Kidney capillary endothelial cell (primary cell): ENCODE measurements at places on chromosomes 6 and 20.

DNA sequence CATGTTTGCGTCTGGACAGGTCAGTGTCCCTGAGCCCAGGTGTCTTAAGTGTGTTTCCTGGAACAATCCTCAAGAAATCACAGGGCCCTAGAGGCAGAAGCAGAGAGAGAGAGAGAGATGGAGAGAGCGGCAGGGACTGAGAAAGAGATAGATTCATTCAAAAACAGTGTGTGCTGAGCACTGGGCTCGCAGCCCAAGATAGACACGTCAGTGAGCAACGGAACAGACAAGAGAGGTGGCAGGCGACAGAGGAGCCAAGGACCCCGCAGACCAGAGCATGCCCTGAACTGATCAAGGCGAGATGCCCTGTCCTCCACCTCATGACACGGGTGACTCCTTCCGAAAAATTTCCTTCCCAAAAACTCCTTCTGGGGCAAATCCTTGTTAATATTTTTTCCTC, 362.0 kb upstream of the SULF2 start:
- no peak for DNase-seq

GRCh38 chr20:10240655-10241054, 22.0 kb downstream of the SNAP25 start:
- no peak for DNase-seq

DNA sequence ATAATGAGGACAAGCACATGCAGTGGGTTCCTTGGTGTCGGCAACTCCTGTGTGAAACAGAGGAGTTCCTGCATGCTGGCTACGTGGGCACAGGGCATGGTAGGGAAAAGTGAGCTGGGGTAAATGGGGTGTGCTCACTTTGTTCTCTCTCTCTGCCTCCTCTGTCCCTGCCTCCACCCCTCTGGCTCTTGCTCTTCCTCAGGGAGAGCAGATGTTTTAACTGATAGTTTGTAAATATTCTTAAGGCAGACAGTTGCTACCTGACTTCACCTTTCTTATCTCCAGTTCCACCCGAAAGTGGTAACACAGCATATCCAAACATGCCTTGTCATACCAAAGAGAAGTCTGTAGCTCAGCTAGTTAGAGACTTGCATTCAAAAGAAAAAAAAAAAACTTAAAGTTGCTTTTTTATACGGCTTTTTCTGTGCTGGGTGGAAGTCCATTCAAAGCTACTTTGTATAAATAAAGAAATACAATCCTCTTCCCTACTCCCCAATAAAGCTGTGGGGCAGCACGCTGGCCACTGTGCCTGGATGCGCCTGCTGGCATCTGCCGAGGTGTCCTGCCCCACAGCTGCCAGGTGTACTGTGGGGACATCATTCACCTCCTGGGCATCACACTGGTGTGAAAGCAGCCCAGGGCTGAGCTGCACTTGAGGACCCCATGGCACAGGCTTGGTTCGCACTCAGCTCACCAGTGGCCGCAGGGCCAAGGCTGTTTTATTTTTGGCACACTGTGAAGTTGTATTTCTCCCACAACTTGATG, 93.6 kb downstream of the FOXC1 start:
- DNase-seq = no peak

GRCh38 chr20:41733151-41733550, 115.0 kb upstream of the CHD6 start:
- no peak for DNase-seq

DNA sequence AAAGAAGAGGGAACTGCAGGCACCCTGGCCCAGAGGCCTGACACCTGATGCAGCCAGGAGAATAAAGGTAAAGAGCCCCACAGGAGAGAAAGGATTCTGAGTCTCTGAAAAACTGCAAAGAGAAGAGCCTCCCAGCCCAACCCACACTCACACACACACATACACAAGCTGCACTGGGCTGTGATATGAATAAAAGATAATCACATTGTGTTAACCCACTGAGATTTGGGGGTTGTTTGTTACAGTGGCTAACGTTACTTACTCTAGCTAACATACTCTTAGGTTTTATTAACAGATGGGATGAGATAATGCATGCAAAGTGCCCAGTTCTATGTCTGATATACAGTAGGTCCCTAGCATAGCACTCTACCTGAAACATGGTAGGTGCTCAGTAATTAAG, 554.4 kb downstream of the CD83 start:
- no peak for DNase-seq

- DNase-seq = no peak
Measured at GRCh38 chr20:31862506-31862905, 7.8 kb downstream of the DUSP15 start.

DNA sequence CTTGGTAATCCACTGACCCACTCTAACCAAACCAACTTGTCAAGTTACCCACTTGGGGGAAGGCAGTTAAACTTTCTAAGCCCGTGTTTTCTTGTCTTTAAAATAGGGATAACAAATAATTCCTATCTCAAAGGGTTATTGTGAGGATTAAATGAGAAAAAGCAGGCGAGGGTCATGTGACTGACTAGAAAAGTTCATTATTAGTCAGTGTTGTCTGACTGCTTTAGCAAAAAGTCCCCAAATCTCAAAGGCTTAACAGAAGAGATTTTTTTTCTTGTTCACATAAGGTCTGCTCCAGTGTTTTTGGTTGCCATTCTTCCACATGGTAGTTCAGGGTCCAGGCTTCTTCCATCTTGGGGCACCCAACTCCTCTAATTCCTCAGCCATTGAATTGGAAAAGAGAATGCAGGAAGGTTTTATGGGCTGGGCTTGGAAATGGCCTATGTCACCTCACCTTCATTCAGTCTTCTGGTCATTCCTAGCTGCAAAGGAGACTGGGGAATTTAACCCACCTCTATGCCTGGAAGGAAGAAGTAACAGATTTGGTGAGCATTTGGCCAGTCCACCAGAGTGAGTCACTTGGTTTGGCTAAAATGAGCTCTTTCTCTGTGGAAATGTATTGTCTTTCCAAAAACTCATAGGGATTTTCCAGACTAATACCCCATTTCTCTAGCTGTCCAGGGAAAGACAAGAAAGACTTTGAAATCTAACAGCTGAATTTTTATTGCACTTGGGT, 77.0 kb downstream of the CAP2 start:
- DNase-seq = no peak
